ENCODE measurements at places on chromosomes 3 and 15. TPM values are rescaled to one million over a fixed set of nuclear protein-coding genes. Genes with fewer than 3 reads are reported as not detected.

SNRPA1 gene
- 10.1 TPM for total RNA-seq

MKRN2OS gene
- total RNA-seq = not detected

MPI gene
- total RNA-seq = 63.1 TPM

LXN gene
- total RNA-seq = 135 TPM

ZNF106 gene
- 73.6 TPM for total RNA-seq

PAK6 gene
- total RNA-seq = 0.56 TPM

CIB2 gene
- total RNA-seq = 1.9 TPM

GNB4 gene
- total RNA-seq = 104 TPM

DET1 gene
- total RNA-seq = 5.6 TPM

AP3B2 gene
- under 0.01 TPM for total RNA-seq

GABRR3 gene
- not detected for total RNA-seq

DUOXA2 gene
- not detected for total RNA-seq

TMEM212 gene
- total RNA-seq = not detected

ASB14 gene
- not detected for total RNA-seq

Measured in regular cardiac myocyte (primary cell).